ENCODE measurements at places on chromosomes 16 and 17.

DNA sequence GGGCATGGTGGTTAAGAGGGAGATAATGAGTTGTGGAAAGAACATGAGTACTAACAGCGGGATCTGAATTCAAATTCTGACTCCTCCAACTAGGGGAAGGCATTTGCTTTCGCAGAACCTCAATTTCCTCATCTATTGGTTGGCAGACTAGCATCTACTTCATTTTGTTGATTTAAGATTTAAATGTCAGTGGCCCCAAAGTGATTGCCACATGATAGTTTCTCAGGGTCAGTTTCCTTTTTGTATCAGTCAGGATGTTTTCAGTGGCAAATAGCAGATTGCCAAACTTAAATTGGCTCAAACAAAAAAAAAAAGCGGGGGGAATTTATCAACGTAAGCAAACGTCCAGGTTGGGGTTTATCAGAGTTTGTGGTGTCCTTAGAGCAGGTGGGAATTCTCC, 25.1 kb upstream of the NOS2 start:
- DNase-seq: no peak

GRCh38 chr17:18004345-18004744, 31.7 kb downstream of the DRC3 start:
- no peak for DNase-seq

DNA sequence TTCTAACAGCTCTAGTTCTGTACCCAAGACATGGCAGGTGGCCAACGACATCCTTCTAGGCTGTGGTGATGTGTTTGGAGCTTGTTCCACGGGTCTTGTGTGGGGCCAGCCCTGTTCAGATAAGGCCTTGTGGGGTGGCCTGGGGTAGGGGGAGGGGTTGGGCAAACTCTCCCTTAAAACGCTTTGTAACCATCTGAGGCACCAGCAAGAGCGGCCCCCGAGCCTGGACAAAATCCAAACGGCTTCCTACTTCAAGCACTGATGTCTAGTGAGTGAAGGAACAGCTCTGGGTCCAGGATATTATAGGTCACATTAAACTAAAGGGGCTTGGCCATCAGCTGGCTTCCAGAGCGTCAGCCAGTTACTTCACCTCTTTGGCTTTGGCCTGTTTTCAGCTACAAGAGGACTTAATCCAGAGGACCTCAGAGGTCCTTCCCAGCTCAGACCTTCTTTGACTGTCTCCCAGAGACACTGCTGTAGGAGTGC, 11.9 kb downstream of the SERPINF1 start:
- no peak for DNase-seq

- no peak for DNase-seq
Measured at GRCh38 chr16:82562183-82562683, 64.5 kb upstream of the CDH13 start.

DNA sequence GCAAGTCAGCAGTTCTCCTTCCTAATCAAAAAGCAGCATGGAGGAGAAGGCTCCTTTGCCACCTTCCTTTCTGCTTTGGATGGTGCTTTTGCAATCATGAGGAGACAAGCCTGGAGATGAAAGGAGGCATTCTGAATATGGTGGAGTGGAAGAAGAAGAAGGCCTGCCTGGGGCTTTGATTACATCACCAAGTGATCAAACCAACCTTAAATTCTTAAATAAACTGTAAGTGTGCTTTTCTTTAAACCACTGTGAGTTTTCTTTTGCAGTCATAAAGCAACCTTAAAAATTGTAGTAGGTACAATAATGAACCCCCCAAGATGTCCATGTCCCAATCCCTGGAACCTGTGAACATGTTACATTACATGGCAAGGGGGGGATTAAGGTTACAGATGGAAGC, 31.7 kb upstream of the IL21R start:
- DNase-seq: no peak

DNA sequence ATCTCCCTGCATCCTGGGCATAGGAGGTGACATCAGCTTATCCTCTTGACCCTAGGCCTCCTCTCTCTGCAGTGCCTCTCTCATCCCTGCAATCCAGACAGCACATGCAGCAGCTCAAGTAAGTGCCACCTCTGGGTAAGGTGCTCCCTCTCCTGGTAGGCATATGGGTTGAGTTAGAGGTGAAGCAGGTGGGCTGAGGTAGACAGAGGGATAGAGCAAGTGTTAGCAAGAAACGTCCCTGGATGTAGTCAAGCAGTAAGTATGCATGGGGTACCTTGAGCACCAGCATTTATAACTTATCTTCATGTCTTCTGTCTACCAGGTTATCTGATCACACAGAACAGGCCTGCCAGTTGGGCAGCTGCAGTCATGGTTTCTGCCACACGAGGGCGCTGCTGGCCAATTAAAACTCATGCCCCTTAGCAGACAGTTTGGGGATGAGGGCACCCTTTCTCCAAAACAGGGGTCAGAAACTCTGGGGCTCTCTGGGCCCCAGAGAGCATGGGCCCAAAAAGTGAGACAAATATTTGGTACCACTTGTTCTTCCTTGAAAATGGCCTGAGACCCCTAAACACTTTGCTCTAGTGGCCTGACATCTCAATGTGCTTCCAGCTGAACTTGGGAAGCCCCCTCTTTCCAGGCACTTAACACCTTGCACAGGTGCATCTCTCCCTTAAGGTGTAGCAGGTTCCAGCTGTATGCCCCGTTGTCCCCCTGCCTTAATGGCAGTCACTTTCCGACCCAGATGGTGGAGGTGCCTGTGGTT, 59.8 kb downstream of the NEUROD2 start:
- no peak for DNase-seq

- DNase-seq: no peak
Measured at GRCh38 chr17:74999523-74999922, 12.1 kb downstream of the CDR2L start.

DNA sequence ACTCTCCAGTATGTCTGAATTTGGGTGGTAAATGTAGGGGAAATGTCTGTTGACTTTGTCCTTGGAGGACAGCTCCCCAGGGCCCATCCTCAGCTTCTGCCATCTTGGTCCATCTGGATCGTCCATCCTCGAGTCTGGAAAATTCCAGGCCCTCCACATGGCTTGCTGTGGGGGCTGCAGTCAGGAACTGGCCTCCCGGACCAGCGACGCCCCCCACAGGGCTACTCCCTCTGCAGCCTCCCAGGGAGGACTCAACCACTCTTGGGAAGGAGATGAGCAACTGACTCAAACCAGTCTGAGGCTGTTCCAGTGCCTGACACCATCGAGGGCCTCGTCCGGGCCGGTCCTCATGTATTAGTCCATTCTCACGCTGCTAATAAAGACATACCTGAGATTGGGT, 5.5 kb upstream of the ZG16B start:
- no peak for DNase-seq

DNA sequence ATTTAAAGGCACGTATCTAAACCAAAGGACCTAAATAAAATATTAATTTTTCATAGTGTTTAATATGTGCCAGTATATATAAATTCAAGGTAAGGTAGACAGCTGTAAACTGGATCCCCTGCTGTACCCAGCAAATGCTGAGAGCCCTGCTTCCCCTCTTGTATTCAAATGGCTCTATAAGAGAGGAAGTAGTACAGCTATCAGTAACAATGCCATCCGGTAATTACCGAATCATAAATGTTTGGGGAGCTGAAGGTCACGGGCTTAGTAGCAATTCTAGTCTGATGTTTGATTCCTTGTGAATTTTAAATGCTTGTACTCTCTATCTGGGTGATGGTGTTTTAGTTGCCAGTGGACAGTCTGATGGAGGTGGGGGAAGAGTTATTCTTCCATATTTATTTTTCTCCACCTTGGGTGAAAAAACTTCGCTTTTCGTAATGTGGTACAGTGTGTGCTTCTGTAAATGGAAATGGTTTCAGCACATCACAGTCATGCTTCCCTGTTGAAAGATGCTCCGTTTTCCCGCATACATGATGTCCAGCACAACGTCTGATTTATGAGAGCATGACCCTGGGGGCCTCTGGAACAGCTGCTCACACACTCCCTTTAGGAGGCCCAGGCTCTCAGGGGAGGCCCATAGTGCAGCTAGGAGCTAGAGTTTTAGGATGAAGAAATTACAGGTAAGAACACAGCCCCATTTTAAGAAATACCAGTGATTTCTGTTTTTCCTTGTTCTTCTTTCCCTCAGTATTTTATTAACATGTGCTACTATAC, 423.9 kb downstream of the WWOX start:
- no peak for DNase-seq

- DNase-seq: no peak
Measured at GRCh38 chr17:78585006-78585630, 7.9 kb upstream of the DNAH17 start.

GRCh38 chr17:12744298-12744697, 45.0 kb upstream of the ARHGAP44 start:
- no peak for DNase-seq
